ENCODE measurements at places on chromosomes 6 and 20. TPM values are rescaled to one million over a fixed set of nuclear protein-coding genes. Genes with fewer than 3 reads are reported as not detected.

DNA sequence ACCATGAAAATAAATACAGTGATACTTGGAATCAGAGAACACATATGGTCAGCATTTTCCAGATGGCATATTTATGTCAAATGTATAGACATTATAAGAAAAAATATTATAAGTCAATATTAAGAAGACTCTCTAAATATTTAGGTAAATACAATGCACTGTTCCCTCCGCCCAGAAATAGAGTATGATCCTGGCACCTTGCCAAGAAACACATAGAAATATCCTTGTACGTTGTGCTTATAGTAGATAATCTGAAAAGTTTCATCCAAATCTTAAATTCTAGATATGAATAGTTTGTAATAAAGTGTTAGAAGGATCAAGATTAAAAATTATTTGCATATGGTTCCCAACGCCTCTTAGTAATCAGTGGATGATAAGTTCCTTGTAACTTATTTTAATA lies 645.8 kb upstream of the GJE1 start:
- no peak for DNase-seq

DNA sequence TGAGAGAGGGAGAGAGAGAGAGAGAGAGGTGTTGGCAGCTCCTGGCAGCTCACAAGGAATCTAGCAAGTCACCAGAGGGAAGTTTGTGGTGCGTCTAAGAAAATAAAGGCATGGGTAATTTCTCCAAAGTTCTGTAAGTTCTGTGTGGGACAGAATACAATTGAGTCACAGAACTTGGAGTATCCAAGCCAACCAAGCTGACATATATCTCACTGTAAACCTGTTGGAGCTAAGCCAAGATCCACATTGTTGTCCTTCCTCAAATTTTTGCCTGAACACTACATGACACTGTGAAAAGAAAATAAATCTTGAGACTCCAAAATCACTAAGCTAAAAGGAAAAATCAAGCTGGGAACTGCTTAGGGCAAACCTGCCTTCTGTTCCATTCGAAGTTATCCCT lies 436.7 kb downstream of the MEI4 start:
- no peak for DNase-seq

DNA sequence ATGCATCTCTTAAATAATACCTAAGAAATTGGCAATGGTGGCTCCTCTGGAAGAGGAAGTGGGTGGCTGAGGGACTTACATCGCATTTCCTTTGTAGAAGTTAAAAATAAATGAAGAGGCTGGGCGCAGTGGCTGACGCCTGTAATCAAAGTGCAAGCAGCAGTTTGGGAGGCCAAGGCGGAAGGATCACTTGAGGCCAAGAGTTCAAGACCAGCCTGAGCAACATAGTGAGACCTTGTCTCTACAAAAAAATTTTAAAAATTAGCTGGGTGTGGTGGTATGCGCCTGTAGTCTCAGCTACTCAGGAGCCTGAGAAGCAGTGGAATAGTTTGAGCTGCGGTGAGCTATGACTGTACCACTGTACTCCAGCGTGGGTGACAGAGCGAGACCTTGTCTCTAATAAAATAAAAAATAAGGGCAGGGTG lies 12.2 kb upstream of the NCOA3 start:
- no peak for DNase-seq

GRCh38 chr6:25579902-25580495 lies 72.0 kb upstream of the SCGN start:
- DNase-seq, result no peak

GRCh38 chr20:14310977-14311627 lies 26.3 kb downstream of the FLRT3 start:
- DNase-seq, result no peak

GRCh38 chr20:5402903-5403531 lies 86.3 kb upstream of the PROKR2 start:
- DNase-seq, result peak; percentile 6

- no peak for DNase-seq
These were observed 374.8 kb upstream of the EPHA7 start for GRCh38 chr6:93794166-93794565.

DNA sequence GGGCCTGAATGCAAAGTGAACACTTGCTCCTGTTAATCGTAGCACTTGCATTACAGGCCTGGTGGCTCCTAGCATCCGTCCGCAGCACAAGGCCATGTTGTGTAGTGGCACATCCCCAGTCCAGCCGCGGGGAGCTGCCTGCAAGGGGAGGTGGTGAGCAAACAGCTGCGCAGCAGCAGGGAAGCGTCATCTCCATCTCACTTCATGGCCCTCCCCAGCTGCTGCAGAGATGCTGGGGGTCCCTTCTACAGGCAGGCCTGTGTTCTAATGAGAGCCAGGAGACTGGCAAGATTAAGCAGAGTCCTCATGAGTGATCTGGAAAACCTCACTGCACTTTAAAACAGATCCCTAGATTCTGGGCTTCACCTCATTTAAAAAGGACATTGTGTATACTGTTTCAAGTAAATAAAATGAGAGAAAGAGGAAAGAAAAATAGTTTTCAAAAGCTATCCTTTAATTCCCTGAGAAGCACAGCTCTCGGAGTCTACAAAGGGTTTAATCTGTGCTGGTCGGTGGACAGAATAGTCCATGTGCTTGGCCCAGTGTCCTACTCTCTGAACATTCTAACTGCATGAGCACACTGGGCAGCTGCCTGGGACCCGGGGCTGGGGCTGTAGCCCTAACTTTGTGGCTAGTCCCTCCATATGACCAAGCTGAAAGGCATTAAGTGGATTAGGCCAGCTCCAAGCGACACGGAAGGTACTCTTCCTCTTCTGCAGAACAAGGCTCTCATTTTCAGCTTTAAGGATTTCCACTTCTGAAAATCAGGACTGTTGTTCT lies 125.8 kb downstream of the LY86 start:
- DNase-seq, result no peak

DNA sequence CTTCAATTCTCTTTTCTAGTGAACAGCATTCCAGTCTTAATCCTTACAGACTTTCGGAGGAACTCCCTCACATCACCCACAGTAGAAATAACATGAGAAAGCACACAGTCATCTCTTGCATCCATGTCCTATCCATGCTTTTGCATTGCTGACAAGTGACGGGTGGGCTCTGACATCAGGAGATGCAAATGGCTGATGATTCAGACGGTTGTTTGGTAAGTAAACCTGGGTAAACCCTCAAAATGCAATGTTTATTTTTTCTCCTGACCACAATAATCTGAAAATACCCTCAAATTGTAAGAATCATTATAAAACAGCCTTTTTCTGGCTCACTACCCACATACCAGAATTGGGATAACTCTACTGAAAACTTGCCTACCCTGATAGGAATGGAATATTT lies 792.0 kb downstream of the MAFB start:
- no peak for DNase-seq

DNA sequence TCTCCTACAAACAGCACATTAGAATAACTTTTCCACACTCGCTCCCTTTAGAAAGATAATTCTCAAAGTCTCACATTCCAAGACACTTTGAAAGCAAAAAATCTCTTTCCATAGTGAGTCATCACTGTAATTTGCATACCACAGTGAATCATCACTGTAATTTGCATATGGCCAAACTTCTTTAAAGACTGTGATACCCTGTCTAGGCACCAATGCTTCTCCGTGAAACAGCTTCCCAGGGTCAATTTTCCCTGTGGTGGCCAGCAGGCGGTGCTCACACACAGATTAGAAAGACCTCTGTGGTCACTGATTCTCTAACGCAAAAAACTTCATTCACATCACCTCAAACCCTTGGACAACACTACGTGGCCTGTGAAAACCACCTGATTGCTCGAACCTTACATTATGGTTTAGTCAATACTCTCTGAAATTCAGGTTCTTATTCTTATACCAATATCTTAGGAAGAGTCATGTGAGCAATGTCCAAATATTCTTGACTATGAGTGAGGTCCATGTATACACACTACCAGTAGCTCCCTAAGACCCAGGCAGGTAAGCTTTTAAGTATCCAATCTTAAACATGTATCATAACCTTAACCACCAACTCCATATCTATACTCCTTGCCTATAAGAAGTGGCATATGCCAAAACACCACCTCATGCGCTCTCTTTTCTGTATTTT lies 78.5 kb upstream of the PHACTR1 start:
- peak; percentile 69 for DNase-seq

The KCNQ5 gene
- total RNA-seq, result 0.27 TPM

The ARMC2 gene
- 0.17 TPM for total RNA-seq
